ENCODE measurements at places on chromosomes 16 and 17.

GRCh38 chr17:15081008-15081407 is 184.1 kb downstream of the PMP22 start:
- no peak for DNase-seq

DNA sequence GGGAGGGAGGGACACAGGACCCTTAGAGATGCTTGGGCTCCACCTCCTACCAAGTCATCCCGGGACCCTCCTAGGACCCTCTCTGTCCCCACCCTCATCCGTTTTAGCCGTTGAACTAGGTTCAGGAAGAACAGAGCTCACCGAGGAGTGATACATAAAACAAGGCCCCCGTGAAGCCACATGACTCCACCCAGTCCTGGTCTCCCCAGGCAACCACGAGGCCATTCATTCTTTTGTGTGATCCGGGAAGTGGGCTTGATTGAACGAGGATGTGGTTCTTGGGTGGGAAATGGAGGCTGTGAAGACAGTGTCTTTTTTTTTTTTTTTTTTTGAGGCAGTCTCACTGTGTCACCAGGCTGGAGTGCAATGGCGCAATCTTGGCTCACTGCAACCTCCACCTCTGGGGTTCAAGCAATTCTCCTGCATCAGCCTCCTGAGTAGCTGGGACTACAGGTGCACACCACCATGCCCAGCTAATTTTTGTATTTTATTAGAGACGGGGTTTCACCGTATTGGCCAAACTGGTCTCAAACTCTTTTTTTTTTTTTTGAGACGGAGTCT is 14.8 kb downstream of the TRARG1 start:
- DNase-seq = no peak

- DNase-seq = no peak
These were observed 21.5 kb downstream of the HSD17B2 start for GRCh38 chr16:82056550-82056896.

DNA sequence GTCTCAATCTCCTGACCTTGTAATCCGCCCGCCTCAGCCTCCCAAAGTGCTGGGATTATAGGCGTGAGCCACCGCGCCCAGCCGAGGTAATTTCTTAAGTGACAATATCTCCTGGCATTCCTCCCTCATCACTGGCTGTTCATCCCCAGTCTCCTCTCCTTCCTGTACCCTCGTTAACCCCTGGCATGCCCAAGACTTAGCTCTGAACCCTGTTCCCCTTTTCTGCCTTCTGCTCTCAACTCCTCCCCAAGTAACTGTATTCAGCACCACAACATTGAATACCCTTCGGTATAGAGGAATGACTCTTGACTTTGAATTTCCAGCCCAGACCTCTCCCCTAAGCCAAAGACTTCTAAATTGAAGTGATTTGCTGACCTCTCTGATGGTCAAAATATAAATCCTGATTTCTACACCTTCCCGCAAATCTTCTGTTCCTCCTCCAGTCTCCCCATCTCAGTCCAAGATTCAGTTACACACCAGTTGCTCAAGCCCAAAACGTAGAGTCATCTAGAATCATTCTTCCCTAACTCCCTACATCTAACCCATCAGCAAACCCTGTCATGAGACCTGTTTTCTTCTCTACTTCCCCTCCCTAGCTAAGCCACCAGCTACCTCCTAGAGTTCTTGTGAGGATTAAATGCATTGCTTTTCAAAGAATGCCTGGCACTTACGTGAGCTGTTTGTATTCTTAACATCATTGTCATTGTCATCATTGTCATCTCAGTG is 14.8 kb downstream of the PMP22 start:
- DNase-seq = no peak

GRCh38 chr16:52022177-52022576 is 524.8 kb downstream of the TOX3 start:
- no peak for DNase-seq

DNA sequence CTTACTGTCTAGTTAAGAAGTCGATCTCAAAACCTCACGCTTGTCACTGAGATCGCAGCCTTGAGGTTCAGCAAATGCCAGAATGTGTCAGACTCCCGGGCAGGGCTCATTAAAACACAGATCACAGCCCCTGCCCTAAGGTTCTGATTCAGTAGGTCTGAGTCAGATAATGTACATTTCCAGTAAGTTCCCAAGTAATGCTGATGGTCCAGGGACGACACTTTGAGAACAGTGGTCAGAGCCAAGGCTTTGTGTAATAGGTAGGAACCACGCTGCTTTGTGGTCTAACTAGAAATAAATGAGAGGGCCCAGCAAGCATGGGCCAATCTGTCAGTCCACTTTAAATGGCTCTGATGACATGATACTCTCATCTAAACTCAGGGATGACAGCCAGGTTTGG is 228.6 kb downstream of the ZFHX3 start:
- DNase-seq = no peak

DNA sequence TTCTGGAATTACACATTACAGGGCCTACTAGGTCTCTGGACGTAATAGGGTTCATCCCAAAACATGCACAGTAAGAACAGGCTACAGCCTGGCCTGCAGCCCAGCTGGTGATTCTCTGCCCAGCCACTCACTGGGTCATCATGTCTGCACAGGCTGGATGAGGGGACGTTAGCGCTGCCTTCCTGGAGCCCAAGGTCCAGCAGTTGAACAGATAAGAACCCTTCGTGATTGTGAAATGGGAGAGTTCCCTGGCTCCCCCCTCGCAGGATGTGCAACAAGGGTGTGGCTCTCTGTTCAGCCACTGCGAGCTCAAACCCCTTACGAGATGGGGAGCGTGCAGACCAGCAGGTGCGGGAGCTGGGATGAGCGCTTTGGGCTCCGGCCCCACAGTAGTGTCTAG is 200.0 kb upstream of the CDH5 start:
- DNase-seq = no peak

GRCh38 chr16:58119509-58119845 is 9.7 kb downstream of the CFAP20 start:
- no peak for DNase-seq

- DNase-seq = no peak
These were observed 186.0 kb upstream of the PIRT start for GRCh38 chr17:11023639-11024479.

GRCh38 chr16:23803591-23804123 is 32.1 kb upstream of the PRKCB start:
- peak; percentile 9 for DNase-seq

DNA sequence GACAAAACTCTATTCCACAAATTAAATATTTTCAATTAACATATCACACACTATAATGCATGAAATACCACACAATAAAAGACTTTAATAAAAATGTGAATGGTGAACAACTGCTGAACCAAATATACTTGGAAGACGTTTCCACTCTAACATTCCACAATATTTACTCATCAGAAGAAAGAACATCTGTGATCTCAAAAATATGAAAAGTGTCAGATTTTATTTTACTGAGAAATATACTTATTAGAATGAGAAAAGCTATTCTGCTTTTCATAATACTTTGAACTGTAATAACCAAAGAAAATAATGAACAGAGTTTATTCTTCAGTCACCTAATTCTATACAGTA is 181.8 kb upstream of the AXIN2 start:
- no peak for DNase-seq

DNA sequence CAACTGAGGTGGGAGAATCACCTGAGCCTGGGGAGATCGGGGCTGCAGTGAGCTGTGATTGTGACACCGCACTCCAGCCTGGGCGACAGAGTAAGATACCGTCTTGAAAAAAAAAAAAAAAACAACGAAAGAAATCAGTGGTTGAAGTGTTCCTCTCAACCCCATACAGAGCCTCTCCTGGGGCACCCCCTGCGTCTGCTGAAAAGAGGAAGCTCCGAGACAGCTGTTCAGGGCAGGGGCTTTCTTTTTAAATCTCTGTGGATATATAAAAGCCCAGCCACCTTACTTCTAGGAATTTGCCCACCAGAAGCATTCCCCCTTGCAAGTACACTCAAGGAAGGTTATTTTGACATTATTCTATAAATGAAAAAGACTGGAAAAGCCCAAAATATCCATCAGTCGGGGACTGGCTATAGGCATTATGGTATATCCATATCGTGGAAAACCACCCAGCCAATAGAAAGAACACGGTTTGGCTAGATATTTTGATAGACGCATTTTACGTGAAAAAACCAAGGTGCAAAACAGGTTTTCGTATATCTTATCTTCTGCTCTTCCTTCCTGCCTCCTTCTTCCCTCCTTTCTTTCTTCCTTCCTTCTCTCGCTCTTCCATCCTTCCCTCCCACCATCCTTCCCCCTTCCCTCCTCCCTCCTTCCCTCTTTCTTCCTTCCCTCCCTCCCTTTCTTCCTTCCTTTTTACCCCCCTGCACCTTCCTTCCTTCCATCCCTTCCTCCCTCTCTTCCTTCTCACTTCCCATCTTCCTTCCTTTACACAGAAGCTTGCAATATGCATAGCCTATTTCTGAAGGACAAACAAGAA is 9.2 kb upstream of the CCL22 start:
- no peak for DNase-seq
